ENCODE measurements at places on chromosomes 2 and 18.
A peak's percentile ranks its signal among the peaks of the same experiment; 100 is the strongest.

DNA sequence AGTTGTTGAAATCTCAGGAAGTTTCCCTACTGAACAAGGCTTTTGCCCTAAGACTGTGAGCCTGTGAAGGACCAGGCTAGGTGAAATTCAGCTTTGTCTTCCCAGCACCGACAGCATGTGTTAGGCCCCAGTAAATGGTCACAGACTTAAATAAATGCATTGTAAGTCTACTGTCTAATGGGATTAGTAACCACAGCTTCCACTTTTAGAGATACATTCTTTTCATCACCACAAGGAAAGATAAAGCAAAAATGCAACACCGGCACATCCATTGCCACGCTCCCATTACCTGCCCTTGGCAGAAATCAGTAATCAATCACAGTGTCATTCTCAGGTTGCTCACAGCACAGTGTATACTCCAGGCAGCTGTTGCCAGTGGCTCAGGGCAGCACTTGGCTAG lies 59.3 kb downstream of the CRACDL start:
- no peak for DNase-seq

GRCh38 chr2:201261906-201262305 lies 1.6 kb downstream of the CASP8 start:
- peak; percentile 48 for DNase-seq

GRCh38 chr2:108565778-108566375 lies 31.6 kb downstream of the LIMS1 start:
- peak; percentile 37 for DNase-seq

DNA sequence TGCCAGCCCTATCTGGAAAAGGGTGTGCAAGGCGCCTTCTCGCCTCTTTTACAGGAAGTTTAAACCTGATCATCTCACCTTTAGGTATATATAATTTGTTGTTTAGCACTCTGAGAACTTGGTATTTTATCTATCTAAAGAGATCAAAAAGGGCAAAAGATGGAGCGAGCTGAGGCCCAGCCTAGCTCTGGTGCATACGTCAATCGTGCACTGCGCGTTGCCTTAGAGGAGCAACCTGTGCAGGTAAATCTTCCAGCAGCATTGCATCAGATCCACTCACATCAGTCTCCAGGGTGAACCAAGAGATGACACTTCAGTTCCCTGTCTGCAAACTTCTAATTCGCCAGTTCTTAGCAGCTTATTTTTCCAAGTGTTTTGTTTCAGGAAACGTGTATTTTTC lies 15.4 kb downstream of the BCL11A start:
- no peak for DNase-seq

DNA sequence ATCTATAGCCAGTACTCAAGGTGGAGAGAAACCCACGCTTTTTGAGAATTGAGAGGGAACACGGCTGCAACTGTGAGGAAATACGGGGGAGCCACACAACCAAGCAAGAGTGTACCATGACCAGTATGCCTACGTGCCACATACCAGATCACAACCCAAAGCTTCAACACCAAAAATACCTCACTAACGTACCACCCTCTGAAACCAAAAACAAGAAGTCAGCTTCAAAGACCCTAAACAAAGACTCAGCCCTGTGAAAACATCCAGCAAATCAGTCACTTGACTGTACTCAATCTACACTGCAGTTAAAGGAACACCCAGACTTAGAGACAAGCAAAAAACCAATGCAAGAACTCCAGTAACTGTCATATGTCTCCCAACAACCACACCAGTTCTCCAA lies 17.0 kb downstream of the RNU4ATAC start:
- no peak for DNase-seq

GRCh38 chr2:240803191-240803590 lies 16.8 kb downstream of the KIF1A start:
- no peak for DNase-seq

- DNase-seq, result no peak
Measured at GRCh38 chr2:218077464-218078216, 8.6 kb downstream of the RUFY4 start.

- peak; percentile 66 for DNase-seq
Measured at GRCh38 chr2:74530239-74531187, 780 bp downstream of the HTRA2 start.
